ENCODE measurements at places on chromosomes 7 and 10. TPM values are rescaled to one million over a fixed set of nuclear protein-coding genes. Genes with fewer than 3 reads are reported as not detected.

Gene DNAH11
- not detected for total RNA-seq

Gene XRCC2
- 5.5 TPM for total RNA-seq

Gene CLEC2L
- not detected for total RNA-seq

Gene ANK3
- total RNA-seq: 1.7 TPM

Gene ARHGAP19
- total RNA-seq: 3.2 TPM

Gene UTF1
- not detected for total RNA-seq
